RPMI7951 (cell line): ENCODE measurements at places on chromosomes 2 and 18. TPM values are rescaled to one million over a fixed set of nuclear protein-coding genes. Genes with fewer than 3 reads are reported as not detected.

DNA sequence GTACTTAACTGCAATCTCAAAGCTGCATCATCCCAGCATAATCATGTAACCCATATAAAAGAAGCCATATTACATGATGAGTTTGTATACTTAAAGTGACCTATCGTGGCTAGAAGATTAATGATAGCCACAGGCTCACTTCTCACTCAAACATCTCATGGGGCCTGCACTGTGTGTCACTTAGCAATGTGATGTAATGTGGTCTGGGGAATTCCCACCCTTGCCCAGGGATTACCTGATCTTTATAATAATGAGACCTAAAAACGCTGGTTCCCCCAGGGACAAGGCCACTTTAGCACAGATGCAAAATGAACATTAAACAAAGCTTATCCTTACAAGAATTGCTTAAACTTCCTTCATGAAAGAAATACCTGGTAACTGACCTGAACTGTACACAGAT is 427.1 kb upstream of the CNTNAP5 start:
- DNase-seq, result no peak

- DNase-seq, result no peak
These were observed 955.8 kb upstream of the LRRTM1 start for GRCh38 chr2:81260320-81260719.

DNA sequence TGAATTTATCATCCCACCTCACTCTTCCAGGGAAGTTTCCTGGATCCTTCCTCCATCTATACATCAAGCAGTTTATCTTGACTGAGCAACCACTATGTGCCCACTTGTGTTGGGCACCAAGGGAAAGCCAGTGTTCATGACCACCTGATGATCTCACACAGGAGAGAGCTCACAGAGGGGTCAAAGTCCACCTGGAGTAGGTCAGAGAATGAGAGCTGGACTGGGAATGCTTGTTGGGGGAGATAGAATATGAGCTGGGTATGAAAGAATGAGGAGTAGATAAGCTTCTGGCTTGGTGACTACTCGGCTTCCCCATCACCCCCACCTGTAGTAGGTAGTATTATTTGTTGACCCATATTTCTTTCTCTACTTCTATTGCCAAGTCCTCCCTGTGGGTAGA is 72.2 kb upstream of the CYRIA start:
- no peak for DNase-seq

- DNase-seq, result no peak
These were observed 340.1 kb downstream of the ZNF804A start for GRCh38 chr2:184938221-184938985.

The TRIM43 gene
- total RNA-seq, result not detected in 2 replicates

DNA sequence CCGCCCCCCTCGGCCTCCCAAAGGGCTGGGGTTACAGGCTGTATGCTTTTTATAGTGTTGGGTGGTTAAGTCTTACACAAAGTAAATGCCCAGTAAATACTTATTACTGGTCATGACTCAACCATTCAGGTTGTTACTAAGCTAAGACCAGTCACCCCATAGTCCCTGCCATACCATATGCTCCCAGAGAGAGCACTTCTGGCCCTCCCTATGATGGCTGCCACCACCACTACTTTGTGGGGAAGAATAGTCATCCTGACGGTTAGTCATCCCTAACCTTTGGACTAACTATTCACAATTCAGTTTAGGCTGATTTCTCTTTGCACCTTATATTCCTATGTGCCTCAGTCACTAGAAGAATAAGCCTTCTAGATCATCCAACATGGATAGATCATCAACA is 42.0 kb upstream of the MSH2 start:
- peak; percentile 93 for DNase-seq

GRCh38 chr2:26346454-26347053 is at the start of gene ADGRF3:
TSS of gene ADGRF3 (minus strand) at chr2:26346789. CDS start at chr2:26346234, 555 bp downstream.
- DNase-seq, result peak; percentile 69

DNA sequence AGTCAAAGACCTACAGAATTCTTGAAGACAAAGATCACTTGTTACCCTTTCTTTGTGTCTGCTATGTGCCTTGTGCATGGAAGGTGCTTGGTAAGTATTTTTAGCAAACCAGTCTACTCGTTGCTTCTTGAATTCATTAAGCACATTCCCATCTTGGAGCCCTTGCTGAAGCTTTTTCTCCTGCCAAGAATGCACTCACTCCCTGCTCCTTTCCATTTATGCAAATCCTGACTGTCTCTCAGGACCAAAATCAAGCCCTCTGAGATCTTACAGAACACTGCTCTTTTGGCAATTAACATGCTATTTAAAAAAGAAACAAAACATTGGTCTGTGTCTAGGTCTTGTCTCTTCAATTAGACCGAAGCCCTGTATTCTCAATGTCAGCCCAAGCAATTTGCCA is 75.8 kb downstream of the CLHC1 start:
- DNase-seq, result no peak

DNA sequence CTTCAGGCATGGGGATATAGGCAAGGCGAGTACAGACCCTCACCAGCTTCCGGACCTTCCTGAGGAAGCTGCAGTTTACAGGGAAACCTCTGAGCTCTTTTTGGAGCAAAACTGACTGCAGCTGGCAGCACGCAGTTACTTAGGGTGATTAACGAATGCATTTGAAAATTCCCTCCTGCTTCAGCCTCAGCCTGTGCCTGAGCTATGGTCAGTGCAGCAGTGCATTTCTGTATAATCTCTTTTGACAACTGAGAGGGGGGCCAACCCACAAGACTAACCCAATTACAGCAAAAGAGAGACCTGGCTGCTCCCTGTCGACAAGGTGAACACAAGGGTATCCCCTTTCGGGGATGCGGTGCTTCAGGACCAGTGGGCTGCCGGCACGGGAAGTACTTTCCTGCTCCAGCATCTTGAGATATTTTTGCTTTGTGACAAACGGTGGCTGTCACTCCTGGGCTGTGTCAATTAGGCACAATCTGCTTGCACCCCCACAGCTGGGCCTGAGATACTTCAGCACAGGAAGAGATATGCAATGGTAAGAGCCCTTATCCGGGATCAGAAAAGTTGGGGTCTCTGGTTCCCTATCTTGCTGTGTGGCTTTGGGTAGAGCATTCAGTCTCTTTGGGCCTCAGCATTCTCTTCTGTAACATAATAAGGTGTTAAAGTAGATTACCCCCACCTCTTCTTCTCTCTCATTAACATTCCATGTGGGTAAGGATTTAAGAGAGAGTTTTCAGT is 141.0 kb downstream of the TMEM17 start:
- no peak for DNase-seq

The DLGAP1 gene
- total RNA-seq, result not detected in 2 replicates

The SPHKAP gene
- total RNA-seq, result not detected in 2 replicates

DNA sequence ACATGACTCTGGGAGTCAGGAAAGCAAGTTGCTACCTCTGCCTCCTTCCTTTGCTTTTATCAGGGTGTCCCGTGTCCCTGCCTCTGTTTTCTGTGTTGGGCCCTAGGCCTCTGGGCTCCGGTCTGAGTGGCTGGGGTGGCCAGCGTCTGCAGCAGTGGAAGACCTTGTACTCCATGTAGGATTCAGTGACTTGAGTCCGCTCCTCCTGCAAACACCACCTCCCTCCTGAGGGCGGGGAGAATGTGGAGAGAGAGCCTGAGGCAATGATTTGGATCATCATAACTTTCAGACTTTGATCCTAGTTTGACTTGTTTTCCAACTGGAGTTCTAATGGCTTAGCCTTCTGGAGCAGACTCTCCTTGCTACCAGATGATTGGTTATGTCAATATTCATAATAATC is 30.8 kb downstream of the ATP6V1C2 start:
- DNase-seq, result no peak

DNA sequence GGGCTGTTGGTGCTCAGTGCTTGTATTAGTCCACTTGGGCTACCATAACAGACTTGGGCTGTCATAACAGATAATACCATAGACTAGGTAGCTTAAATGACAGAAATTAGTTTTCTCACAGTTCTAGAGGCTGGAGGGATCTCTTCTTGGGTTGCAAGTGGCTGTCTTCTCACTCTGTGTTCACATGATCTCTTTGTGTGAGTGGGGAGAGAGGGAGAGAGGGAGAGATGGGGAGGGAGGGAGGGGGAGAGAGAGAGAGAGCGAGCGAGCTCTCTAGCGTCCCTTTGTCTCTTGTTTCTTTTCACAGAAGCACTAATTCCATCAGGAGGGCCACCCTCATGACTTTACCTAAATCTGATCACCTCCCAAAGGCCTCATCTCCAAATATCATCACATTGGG is 4.5 kb upstream of the XRCC5 start:
- DNase-seq, result no peak

The AGBL5 gene
- 29.1 and 32.3 TPM in 2 replicates for total RNA-seq

GRCh38 chr2:99512181-99512591 is 22.4 kb upstream of the REV1 start:
- DNase-seq, result no peak

DNA sequence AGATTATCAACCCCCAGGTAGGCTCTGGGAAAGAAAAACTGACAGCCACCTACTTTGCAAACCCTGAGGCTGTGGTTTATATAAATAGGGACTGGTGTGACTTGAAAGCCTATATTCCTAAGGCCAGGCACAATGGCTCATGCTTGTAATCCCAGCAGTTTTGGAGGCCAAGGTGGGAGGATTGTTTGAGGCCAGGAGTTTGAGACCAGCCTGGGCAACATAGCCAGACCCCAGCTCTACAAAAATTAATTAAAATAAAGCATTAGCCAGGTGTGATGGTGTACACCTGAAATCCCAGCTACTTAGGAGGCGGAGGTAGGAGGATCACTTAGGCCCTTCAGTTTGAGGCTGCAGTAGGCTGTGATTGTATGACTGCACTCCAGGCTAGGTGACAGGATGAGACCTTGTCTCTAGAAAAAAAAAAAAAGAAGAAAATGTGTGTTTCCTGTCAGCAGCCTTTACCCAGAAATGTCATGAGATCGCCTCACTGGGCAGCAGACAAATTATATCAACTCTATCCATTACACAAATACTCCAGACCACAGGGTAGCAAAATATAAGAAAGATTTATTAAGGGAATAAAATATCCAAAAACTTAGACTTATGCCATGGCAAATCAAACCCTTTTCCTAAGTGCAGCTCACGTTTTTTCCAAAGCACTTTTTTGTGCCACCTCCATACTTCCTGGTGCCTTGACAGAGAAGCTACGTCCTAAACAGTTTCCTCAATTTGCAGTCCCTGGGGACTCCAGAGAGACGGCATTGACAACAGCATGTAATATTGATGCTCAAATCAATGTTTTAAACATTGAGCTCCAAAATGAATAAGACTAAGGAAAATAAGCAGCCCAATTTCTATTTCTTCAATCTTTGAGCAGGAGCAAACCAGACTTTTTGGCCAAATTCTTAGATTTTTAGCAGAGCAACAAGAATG is 190.8 kb upstream of the NDUFV2 start:
- no peak for DNase-seq

The SKA1 gene
- total RNA-seq, result 36.4 and 37.9 TPM in 2 replicates

DNA sequence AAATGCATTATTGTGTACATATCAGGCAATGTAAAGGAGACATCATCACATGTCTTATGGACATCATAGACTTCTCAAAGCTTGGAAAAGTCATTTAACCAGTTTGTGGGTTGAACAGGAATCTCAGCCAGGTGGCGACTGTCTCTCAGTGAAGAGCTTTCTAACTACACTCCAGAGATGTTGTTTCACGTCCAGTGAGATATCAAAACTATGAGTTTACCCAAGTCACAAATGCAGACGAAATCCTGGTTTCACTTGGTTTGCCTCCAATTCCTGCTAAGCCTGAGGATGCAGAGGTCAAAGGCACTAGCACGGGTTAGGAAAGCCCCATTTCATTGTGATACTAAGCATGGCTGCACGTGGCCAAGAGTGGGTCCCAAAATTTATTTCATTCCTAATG is 384.5 kb upstream of the MEIS1 start:
- DNase-seq, result no peak

The NTSR2 gene
- total RNA-seq, result 0.36 TPM in 1 of 2 replicates, not detected in the other

GRCh38 chr2:187208199-187208785 is 239.8 kb downstream of the CALCRL start:
- DNase-seq, result no peak

The CGREF1 gene
- 5.2 and 5.3 TPM in 2 replicates for total RNA-seq

- peak; percentile 84 for DNase-seq
These were observed 935 bp upstream of the RAMP1 start for GRCh38 chr2:237858294-237859081.

DNA sequence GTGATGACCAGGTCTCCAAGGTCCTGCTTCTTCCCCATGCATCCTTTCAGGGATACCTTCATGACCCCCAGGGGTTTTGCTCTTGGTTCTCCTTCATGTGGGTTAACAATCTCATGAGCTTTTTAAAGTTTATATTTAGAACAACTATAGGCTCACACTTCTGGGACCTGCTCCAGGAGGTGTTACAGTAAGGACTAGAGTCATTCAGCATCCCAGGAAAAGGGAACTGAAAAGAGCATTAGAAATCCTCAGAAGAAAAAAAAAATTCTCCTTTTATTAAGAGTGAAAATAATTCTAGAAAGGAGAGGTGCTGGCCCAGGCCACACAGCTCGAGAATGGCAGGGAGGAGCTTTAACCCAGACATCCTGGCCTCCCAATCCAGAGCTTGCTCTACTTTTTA is 66.5 kb downstream of the SETBP1 start:
- DNase-seq, result no peak

DNA sequence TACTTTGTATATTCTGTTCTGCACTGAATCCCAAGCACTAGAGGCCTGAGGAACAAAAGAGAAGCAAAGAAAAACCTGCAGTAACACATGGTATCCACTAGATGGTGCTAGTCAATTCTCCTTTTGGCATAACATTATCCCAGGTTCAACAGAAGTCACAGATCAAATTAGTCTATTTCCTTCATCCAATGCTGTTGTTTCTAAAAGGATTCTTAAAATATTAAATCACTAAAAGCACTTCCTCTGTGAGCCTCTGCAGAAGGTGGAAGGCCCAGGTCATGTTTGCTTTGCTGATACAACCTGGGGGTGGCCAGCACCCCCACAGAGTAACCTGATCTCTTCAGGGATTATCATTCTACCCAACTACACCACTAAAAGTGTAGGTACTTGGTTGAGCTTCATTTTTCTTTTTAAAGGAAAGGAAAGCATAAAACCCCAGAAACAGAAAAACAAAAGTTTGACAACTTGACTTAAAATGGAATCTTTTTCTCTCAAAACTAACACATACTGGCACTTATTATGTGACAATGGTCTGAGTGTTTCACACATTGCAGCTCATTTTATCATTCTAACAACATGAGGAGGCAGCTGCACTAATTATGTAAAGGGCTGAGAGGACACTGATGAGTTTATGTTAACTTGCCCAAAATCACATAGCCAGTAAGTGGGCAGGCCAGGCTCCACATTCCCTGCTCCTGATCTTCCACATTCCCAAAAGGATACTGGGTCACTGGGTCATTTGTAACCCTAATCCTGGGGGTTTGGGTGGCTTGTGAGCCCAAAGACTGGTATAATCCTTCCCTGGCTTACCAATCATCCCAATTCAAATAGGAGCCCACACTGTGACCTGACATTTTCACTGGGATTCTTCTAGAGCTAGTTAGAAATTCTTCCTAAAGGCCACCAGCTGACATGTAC is 66.8 kb upstream of the DNER start:
- peak; percentile 45 for DNase-seq

The CYRIA gene
- 0.12 and 0.20 TPM in 2 replicates for total RNA-seq

The CLEC4F gene
- not detected in 2 replicates for total RNA-seq

DNA sequence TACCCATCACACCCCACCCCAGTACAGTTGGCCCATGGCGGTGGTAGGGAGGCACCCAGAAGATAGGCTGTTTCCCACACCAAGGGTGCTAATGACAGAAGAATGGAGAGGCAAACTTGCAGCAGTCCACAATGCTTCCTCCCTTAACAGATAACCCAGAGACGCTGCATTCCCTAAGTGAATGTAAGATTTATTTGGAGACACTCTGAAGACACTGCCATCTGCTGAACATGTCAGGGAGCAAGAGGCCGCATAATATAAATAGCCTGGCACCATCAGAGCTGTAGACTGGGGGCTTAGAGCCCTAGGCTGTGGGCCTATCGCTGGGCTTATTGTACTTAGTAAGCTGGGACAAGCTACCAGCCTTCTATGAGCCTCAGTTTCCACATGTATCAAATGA is 2.2 kb upstream of the IWS1 start:
- peak; percentile 49 for DNase-seq

- no peak for DNase-seq
These were observed 10.1 kb upstream of the IFIH1 start for GRCh38 chr2:162328424-162329157.
